ENCODE measurements at places on chromosomes 3 and 15.

DNA sequence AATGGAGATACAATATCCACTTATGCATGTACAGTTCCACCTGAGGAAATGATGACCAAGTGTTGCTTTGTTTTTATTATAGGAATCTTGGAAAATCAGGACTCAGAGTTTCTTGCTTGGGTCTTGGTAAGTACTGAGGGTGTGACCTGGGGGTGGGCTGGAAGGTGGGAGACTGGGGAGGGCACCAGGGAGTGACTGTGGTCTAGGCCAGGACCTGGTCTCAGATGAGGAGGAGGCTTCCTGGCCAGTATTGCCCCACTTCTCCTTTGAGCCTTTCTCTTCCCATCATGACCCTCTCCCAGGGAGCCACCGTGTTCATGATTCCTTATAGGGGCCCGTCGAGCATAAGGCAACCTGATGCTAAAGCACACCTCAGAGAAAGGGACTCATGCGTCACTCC, 133.4 kb downstream of the SSR3 start:
- no peak for DNase-seq

DNA sequence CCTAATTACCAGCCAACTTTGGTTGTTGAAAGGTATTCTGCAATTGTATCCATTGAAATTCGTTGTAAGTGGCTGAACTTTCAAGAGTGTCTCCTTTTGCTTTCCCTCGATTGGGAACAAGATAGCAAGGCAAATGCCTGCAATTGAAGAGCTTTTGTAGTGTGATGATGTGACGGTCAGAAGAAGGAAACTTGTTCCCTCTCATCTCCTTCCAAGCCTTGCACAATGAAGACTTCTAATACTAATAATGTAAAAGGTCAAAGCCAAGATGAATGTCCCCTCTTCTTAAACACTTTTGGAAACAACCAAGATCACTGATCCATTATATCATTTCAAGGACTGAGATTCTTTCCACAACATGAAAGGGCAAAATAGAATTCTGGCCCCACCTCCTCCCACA, 101.9 kb upstream of the LMCD1 start:
- no peak for DNase-seq

- no peak for DNase-seq
Observed at GRCh38 chr15:42101861-42102260, 7.5 kb upstream of the PLA2G4D start.

GRCh38 chr3:188468662-188469061, 314.7 kb downstream of the LPP start:
- DNase-seq = no peak

DNA sequence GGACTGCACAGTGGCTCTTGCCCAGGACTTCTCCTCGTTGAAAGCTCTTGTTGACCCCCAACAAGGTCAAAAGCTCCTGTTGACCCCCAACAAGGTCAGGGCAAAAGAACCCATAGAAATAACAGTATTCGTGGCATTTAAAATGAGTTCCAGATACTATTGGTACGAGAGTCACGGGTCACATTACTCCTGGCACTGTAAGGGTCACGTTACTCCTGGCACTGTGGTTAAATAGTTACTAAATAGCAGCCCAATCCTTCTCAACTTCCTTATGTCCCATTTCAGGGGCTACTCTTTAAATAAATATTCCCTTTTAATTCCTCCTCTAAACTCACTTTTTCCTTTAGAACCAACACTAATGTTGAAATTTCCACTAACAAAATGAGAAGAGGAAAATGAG, 18.2 kb upstream of the ADCY5 start:
- no peak for DNase-seq

DNA sequence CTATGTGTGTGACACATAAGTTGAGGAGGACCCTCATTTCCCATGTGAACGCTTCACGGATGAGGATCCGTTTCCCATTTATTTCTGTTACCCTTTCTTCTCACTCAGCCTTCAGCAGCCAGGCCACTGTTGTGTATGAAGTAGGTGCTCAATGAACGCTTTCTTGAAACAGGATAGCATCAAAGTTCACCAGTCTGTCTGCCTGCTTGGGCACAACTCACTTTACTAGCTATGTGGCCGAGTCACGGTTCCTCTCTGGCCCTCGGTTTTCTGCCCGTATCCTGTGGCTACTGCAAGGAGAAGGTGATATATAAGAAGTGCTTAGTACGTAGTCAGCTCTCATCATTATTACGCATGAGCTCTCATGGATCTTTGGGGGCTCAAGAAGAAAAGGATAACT, 22.4 kb downstream of the ACSBG1 start:
- no peak for DNase-seq

DNA sequence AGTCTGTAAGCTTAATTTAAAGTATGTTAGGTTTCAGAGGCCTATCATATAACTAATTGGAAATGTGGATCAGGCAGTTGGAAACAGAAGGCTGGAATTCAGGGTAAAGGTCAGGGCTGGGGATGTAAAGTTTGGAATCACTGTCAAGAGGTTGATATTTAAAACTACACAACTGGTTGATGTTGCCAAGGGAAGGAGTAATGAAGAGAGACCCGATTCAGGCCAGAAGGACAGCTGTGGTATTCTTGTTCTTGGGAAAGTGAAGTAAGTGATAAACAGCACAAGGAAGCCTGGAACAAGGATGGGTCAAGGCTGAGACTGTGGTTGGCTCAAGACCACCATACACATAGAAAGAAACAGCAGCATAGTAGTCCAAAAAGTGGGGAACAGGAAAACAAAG, 654.2 kb downstream of the NTRK3 start:
- no peak for DNase-seq

GRCh38 chr3:81868597-81868996, 107.2 kb upstream of the GBE1 start:
- DNase-seq = no peak

Data from activated B cell treated with CpG ODN at 0.5 μM for 24 hours (primary cell).